Hematopoietic multipotent progenitor cell treated with erythropoietin and hydrocortisone succinate and interleukin-3 and kit ligand, for 8 days (in vitro differentiated cells): ENCODE measurements at places on chromosomes 3 and 15.

GRCh38 chr3:180403156-180403555, 198.8 kb upstream of the TTC14 start:
- DNase-seq: no peak

GRCh38 chr15:37793851-37794250, 140.6 kb upstream of the TMCO5A start:
- DNase-seq: no peak

- DNase-seq: no peak
These were observed 51.9 kb upstream of the OTOL1 start for GRCh38 chr3:161444694-161445077.

DNA sequence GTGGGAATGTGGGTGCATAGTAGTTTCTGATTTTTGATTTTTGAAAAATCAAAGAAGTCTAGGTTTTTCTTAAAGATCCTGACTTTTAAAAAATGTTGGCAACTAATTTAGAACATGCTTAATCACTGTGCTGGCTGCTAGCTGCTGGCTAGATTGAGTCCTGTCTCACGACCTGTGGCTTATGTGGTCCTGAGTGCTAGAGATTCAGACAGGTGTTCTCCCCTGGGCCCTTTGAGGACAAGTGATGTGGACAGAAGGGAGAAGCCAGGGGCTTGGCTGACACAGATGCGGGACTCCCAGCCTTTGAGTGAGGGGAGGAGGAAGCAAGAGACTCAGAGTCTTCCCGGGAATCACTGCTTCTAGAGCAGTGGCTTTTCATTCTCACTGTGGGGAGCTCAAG, 47.5 kb downstream of the CORO2B start:
- DNase-seq: no peak

- no peak for DNase-seq
These were observed 42.1 kb upstream of the EPHB1 start for GRCh38 chr3:134752761-134753461.

DNA sequence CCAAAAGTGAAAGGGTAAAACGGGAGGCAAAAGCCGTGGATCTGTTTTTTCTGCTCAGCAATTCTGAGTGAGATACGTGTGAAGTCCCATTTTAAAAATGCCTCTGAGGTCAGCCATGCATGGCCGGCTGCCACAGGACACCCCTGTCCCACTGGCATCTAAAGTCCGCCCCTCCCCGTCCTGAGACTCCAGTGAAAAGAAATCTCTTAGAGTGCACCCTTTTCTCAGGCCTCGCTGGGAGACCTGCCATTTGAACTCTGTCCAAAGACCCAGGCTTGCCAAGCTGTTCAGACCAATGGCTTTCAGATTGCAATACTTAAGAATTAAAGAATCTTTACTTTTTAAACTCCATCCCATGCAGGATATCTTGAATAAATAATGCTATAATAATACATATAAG, 61.0 kb upstream of the SLC24A5 start:
- DNase-seq: no peak

- DNase-seq: no peak
These were observed 128.6 kb downstream of the DUT start for GRCh38 chr15:48459571-48460442.

- DNase-seq: no peak
These were observed 76.0 kb downstream of the ZBBX start for GRCh38 chr3:167304077-167304476.

- DNase-seq: no peak
These were observed 51.7 kb downstream of the EIF4E3 start for GRCh38 chr3:71673486-71673885.

DNA sequence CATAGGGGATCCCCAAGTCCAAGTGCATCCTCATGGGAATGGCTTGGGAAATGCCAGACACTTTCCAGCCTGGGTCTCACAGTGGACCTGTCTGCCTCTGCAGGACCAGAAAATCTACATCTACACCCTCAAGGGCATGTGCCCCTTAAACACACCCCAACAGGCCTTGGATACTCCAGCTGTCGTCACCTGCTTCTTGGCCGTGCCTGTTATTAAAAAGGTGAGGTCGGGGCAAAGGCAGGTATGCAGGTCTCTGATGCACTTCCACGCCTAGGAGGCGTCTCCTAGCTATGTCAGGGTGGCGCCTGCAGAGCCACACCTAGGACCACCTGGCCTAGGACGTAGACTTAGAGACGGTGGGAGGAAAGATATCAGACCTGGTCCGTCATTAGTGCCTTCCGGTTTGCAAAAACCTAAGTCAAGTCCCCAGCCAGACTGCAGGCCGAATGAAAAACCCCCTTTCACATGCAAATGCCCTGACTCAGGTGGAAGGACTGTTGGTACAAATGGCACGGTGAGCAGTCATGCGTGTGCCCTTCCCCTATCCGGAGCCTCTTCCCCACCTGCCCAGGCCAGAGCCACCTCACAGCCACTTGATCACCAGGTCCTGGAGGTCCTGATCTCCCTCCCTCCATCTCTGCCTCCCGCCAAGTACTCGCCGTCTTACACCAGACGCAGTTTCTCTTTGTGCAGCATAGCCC, 143.5 kb downstream of the LRRK1 start:
- DNase-seq: no peak

DNA sequence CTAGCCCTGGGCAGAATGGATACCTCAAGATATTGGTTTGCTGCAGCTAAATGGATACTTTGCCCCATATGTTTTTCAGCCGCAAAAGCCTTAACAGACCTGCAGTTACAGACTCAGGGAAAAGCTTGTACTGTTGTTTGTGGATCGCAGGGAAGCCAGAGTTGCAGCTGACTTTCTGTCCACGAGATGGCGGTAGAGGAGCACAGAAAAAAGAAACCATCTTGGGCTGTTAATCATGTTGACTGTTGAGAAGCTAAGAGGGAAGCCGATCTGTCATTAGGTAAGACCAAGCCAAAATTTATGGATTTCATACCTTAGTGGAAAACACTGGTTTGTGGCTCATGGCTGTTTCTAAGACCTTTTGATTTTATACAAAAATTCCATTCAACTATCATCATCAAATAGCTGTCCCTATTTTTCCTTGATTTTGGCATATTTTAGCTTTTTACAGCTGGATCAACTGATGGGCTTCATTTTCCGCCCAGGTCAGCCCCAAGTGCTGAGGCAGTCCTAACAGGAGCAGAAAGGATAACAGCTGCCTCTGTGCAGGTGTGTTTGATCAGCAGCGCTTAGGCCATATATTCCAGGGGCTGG, 205.7 kb upstream of the ZPLD1 start:
- DNase-seq: peak; percentile 80

DNA sequence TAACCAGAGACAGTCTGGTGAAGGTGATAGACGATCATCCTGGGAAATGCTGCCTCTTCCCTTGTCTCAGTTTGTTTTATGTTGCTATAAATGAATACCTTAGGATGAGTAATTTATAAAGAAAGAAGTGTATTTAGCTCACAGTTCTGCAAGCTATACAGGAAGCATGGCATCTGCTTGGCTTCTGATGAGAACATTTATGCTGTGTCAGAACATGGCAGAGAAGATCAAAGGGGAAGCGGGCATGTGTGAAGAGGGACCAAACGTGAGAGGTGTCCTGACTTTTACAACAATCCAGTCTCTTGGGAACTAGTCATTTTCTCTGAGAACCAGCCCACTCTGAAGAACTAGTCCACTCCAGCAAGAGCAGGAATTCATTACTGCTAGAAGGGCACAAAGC, 9.6 kb downstream of the CMC1 start:
- no peak for DNase-seq

DNA sequence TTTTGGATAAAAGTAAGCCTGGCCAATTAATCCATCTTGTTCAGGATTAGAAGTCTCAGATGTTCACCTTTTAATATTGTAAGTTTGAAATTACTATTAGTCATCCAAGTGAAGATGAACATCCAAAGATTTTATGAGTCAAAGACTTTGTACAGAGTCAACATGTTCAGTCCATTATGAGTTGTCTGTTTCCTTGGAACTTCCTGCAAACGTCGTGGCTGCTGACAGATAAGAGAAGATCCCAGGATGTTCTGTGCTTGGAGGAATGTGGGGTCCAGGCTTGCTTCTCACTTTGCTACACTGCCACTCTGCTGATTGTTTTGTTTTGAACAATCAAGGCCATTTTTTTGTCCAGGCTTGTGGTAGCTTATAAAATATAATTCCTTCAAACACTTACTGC, 74.3 kb upstream of the SLCO2A1 start:
- DNase-seq: no peak

GRCh38 chr3:183254487-183255347, 1.7 kb downstream of the B3GNT5 start:
- peak; percentile 36 for DNase-seq

- no peak for DNase-seq
These were observed 235.1 kb upstream of the CFAP20DC start for GRCh38 chr3:59284926-59285325.

DNA sequence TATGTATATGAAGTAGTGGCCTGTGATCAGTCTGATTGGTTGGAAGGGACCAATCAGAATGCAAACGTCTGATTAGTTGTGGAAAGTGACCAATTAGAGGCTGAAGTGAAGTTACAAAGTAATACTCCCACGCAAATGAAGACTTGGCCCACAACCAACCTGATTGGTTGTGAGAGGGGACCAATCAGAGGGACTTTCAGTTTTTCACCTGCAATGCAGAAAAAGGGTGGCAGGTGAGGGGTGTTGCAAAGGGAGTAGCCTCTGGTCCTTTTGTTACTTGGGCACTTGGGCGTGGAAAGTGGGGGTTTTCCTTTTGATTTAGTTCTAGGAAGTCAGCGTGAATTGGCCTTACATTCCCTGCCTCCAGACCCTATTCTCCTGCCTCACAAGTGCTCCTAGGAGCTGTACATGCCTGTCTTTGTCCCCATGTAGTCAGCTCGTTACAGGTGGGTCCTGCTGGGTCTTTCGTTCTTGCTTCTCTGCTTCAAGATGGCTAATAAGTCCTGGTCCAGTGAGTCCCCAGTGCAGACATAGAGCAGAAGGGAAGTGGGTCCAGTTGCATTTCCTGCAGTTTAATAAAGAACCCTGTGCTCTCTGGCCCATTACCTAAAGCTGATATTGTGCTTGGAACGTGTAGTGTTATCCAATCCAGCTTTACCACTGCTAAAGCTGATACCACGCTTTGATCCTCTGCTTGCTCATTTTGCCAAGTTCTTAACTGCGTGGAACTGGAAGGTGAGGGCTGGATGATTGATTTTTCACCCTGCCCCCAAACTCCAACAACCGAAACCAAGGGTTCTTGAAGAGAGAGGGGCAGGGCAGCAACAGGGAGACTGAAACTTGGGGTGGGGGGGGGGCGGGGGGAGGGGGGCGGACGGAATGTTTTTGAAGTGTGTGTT, 46.0 kb upstream of the CD47 start:
- DNase-seq: no peak

- no peak for DNase-seq
These were observed 17.1 kb upstream of the DCBLD2 start for GRCh38 chr3:98918586-98918985.

- DNase-seq: no peak
These were observed 16.6 kb downstream of the NFKBIZ start for GRCh38 chr3:101865751-101866509.

GRCh38 chr3:16428612-16429011, 84.9 kb downstream of the RFTN1 start:
- no peak for DNase-seq

- DNase-seq: no peak
These were observed 664 bp upstream of the NR2C2 start for GRCh38 chr3:14946739-14947099.

DNA sequence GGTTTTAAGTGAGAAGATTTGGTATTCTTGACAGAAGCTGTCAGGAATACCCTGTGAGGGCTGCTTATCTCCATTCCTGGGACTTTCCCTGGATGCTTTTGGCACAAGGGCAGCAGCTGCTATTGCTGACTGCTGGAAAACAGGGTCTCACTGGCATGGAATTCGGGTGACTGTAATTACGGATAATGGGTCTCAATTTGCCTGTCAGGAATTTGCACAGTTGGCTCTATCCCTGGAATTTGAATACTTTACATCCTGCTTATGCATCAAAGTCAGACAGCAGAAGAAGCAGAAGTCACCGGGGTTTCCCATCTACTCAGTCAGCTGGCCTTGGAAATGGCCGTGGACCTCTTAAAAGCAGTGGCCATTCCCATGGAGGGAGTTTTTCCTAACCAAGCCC, 25.9 kb upstream of the AKAP13 start:
- DNase-seq: no peak

- no peak for DNase-seq
These were observed 27.0 kb downstream of the MB21D2 start for GRCh38 chr3:192890347-192891335.

DNA sequence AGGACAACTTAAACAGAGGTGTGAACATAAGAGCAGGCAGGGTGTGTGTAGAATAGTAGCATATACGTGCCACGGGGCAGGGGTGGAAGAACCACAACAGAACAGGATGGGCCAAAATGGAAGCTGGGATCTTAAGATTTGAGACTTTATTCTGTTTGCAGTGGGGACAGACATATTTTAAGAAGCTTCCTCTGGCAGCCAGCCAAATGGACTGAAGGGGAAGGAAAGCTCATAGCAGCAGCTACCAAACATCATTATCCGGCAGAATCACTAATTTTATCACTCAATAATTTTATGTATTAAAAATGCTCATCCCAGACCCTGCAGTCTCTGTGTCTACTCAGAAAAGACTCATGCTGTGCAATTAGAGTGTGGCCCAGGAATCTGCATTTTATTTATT, 130.9 kb upstream of the CTDSPL start:
- no peak for DNase-seq

- DNase-seq: peak; percentile 23
These were observed 308.4 kb downstream of the PDCD6IP start for GRCh38 chr3:34106879-34107278.

DNA sequence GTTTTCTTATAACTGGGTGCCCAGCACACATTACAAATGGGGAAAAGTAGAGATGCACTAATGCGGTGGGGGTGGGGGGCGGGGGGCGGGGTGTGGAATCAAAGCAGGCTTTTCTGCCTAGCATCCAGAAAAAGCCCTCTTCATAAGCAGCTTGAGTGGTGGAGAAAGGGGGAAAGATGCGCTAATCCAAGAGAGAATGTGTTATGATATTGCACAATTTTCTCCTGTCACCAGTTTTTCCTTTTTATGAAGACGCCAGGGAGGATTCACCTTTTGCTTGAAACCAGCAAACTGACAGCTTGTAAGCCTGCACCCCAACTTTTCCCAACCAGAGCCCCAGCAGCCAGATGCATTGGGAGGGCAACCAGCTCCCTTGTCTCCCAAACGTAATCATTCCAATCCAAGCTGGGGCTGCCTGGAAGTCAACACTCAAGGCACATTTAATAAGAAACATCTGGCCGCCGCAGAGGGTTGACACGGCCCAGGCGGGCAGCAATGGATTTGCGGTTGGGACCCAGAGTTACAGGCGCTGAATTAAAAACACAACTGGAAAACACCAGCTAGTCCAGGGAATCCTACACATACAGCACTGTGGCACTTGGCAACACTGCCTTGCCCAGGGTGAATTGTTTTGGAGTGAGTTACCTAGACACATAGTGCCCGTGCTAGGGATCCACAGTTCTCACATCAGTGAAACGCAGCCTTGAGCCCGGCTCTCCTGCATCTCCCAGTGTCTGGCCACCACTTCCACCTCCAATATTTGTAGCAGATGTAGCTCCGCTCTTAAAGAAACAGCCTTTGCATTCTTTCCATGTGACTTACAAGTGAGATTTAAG, 218.5 kb upstream of the PRICKLE2 start:
- no peak for DNase-seq

DNA sequence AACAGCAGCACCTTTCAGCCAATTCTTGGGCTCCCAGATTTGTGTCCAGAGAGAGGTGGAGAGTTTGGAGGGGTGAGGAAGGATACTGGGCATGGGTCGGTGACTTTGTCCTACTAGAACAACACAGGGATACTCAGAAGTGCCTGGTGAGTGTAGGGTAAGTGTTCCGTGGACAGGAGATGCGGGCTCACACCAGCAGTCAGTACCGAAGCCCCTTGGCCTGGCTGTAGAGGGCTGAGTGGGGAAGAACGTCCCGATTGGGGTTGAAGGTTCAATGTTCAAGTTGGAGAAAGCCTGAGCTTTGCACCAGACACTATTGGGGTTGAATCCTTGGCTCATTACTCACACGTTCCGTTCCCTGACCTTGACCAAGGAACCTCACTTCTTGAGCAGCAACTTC, 40.8 kb upstream of the SLC6A11 start:
- no peak for DNase-seq
